Activated T-cell treated with anti-CD3 and anti-CD28 coated beads for 1 hour (primary cell): ENCODE measurements at places on chromosomes 11 and 22.

DNA sequence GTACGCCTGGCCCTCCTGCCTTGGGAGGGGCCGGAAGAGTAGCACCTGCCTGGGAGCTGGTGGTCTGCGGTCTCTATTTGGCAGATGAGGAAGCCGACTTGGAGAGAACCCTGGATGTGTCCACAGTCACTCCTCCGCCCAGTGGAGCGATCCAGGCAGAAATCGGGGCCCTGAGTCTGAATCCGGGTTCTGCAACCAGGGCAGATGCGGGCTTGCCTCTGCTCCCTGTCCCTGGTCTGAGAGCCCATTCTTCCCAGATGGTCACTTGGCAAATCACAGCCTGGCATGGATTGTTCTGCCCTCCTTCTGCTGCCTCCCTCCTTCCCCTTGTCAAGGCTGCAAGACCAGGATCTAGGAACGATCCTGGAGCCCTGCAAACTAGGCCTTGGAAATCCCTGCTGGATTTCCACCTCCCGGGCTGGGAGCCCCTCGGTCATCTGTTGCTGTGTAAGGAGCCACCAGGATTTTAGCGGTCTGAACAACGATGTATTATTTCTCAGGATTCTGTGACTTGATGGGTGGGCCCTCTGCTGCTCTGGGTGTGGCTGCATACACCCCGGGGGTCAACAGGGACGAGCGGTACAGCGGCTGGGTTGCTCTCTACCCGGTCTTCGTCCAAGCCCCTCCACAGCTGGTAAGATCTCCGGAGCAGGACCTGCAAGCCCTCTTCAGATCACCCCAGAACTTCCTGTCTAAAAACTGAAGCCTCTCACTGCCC lies 2.0 kb upstream of the ASCL2 start:
- DNase-seq: no peak

GRCh38 chr11:7281809-7282208 lies 30.1 kb downstream of the SYT9 start:
- DNase-seq: no peak

GRCh38 chr11:34309965-34310364 lies 47.8 kb downstream of the ABTB2 start:
- no peak for DNase-seq

DNA sequence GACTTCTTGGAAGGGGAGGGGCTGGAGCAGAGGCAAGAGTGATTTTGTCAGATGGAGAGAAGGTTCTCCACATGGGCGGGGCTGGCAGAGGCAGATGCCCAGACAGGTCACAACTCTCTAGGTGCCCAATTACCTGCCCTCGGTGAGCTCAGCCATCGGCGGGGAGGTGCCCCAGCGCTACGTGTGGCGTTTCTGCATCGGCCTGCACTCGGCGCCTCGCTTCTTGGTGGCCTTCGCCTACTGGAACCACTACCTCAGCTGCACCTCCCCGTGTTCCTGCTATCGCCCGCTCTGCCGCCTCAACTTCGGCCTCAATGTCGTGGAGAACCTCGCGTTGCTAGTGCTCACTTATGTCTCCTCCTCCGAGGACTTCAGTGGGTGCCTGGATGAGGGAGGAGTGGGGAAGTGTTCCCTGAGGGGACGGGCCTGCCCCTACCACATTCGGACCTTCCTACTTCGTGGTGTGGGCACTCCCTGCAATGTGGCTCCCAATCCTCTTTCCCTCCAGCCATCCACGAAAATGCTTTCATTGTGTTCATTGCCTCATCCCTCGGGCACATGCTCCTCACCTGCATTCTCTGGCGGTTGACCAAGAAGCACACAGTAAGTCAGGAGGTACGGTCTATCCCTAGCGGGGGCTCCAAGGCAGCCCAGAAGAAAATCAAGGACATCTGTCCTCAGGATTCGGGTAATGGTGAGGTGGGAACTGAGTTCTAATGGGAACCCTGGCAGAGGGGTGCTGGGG lies 15.6 kb downstream of the PGAP2 start:
- no peak for DNase-seq

DNA sequence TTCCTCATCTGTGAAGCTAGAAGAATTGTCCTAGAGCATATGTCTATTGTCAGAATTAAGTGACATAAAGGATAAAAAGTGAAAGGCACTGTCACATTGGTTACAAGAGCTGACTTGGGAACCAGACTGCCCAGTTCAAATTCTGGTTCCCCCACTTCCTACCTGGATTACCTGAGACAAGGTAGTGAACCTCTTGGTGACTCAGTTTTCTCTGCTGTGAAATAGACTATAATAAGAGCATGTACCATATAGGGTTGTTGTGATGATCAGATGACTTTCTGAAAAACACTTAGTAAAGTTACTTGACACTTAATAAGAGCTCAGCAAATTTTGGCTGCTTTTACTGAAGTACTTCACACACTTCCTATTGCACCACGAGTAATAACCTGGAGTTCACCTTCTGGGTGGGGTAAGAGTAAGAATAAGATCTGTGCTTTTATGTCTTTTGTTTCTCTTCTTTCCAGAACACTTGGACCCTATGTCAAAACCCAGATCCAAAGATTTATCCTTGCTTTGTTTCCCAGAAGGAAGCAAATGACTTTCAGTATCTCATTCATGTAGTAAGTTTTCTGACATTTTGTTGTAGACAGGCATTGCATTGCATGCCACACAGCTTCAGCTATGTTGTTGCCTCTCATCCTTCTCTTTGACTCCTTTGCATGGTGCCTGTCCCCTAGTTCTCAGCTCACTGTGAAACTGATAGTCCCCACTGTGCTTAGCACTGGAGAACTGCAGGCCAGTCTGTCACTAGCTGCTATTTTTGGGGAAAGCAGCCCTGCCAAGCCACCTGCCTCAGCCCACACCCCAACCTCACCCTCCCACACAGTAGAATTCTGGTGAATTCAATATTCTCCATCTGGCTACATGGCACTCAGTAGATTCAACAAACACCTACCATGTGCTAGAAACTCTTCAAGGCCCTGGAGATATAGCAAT lies 121.8 kb upstream of the POU2AF2 start:
- DNase-seq: no peak

GRCh38 chr11:46248289-46249102 lies 29.0 kb upstream of the CREB3L1 start:
- DNase-seq: no peak

DNA sequence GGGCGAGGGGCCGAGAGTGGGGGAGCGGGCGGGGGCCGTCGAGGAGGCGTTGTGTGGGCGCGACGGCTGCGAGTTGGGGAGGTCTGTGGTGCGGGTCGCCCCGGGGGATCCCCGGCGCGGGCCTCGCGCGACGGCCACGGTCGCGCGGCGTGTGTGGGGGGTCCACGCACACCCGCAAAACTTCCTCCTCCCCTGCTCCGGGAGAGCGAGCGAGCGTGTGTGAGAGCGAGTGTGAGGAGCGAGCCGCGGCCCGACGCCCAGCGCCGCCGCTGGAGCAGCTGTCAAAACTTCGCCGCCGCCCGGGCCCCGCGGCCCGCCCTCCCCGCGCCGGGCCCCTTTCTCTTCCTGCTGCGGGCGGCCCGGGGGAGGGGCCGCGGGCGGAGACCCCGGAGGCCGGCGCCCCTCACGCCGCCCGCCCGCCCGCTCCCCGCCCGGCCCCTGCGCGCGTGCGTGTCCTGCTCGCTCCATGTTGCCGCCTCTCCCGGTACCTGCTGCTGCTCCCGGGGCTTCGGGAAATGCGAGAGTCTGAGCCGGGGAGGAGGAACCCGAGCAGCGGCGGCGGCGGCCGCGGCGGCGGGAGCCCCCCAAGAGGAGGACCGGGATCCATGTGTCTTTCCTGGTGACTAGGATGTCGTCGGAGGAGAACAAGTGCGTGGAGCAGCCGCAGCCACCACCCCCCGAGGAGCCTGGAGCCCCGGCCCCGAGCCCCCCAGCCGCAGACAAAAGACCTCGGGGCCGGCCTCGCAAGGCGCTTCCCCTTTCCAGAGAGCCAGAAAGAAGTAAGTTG lies 9.0 kb upstream of the CCT8L2 start:
- DNase-seq: no peak
